ENCODE measurements at places on chromosomes 4 and X. TPM values are rescaled to one million over a fixed set of nuclear protein-coding genes. Genes with fewer than 3 reads are reported as not detected.

DNA sequence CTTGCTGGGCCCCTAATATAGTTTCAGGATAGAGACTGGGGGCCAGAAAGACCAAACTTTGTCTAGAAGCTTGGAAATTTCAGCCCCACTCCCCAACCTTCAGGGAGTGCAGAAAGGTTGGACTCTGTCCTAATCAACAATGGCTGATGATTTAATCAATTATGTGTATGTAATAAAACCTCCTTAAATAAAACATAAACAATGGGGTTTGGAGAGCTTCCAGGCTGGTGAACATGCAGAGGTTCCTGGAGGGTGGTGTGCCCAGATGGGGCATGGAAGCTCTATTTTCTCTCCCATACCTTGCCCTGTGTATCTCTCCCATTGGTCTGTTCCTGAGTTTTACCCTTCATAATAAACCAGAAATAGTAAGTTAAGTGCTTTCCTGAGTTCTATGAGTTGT is 174.2 kb downstream of the GC start:
- DNase-seq: no peak

MAGEA11 gene
- total RNA-seq: not detected

DNA sequence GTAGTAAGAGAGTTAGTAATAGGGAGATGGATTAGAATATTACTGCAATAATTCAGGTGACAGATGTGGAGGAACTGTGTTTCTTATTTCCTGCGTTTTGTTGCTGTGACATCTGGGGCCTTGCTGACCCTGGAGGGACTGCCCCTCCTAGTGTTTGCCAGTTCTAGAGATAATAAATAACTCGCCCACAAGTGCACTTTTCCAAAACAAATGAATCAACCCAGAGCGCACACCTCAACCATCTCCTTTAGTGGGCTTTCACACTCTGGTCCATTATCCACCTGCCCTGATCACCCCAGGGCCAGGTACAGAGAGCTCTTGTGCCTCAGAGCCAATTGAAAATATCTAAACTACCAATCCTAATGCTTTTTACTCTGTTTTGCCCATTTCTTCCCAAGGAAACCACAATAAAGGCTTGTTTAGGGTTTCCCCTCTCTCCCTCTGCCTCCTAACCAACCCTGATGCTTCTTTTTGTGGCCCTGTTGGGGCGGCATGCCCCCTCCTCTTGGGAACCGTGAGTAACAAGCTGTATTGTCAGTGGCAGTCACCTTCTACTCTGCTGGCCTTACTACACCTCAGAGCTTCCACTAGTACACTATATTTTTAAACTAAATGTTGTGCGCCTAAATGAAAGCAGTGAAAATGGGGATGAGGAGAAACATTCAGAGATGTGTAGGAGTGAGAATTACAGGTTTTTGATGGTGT is 270.5 kb downstream of the TENM3 start:
- no peak for DNase-seq

GRCh38 chr4:8601086-8601485 is 8.5 kb downstream of the CPZ start:
- DNase-seq: no peak

FAM47A gene
- not detected for total RNA-seq
